ENCODE measurements at places on chromosomes 7 and 10. TPM values are rescaled to one million over a fixed set of nuclear protein-coding genes. Genes with fewer than 3 reads are reported as not detected.

Gene ASZ1
- not detected for total RNA-seq

Gene PON3
- 0.96 TPM for total RNA-seq

Gene MUC12
- not detected for total RNA-seq

Gene CLDN3
- not detected for total RNA-seq

Gene GRK5
- total RNA-seq = 2.8 TPM

Gene TMEM196
- not detected for total RNA-seq

Gene CYP26C1
- total RNA-seq = 0.24 TPM

Gene SMIM30
- total RNA-seq = 68.9 TPM

Gene HYCC1
- 23.4 TPM for total RNA-seq

Gene TSPAN33
- total RNA-seq = 4.0 TPM

Gene DEPP1
- total RNA-seq = 2.1 TPM

Gene SLC26A3
- not detected for total RNA-seq

Gene SLC13A1
- not detected for total RNA-seq

Gene KLF14
- total RNA-seq = not detected

Gene COL17A1
- total RNA-seq = 856 TPM

Gene TAS2R60
- total RNA-seq = not detected

Gene RBM33
- total RNA-seq = 11.1 TPM

Gene ZNF485
- total RNA-seq = 5.8 TPM

Gene STEAP4
- total RNA-seq = 2.1 TPM

Gene EGR2
- total RNA-seq = under 0.01 TPM

Gene SCIN
- 5.3 TPM for total RNA-seq

Gene BAIAP2L1
- total RNA-seq = 25.6 TPM

Gene TRIL
- total RNA-seq = not detected

Gene CUL1
- 48.2 TPM for total RNA-seq

Gene CCDC172
- not detected for total RNA-seq

Gene LIPN
- not detected for total RNA-seq

Gene ATOH7
- not detected for total RNA-seq

Gene GIMAP7
- not detected for total RNA-seq

Gene FAM221A
- total RNA-seq = 1.2 TPM

Gene MKI67
- total RNA-seq = 0.21 TPM

Gene TMEM140
- total RNA-seq = not detected

Gene HABP2
- not detected for total RNA-seq

Gene C10orf62
- total RNA-seq = not detected

Gene SORBS1
- total RNA-seq = 0.72 TPM

Gene PPP1R17
- not detected for total RNA-seq

Gene KNDC1
- under 0.01 TPM for total RNA-seq

Gene PRPS1L1
- total RNA-seq = not detected

Gene GIMAP1
- not detected for total RNA-seq

Gene CDC14C
- total RNA-seq = not detected

Gene SLC25A40
- total RNA-seq = 3.8 TPM

Gene PPP1R3A
- total RNA-seq = not detected

Gene MYPN
- not detected for total RNA-seq

Gene SPDYE2
- not detected for total RNA-seq

Gene OR9A2
- not detected for total RNA-seq

Measured in tracheal epithelial cell (primary cell).